ENCODE measurements at places on chromosomes 11 and 22. TPM values are rescaled to one million over a fixed set of nuclear protein-coding genes. Genes with fewer than 3 reads are reported as not detected.

SLC22A8 gene
- not detected for total RNA-seq

CDHR5 gene
- not detected for total RNA-seq

MRGPRX3 gene
- total RNA-seq, result 45.6 TPM

USP35 gene
- 4.1 TPM for total RNA-seq

OTOG gene
- total RNA-seq, result not detected

LRRC74B gene
- not detected for total RNA-seq

MUC6 gene
- total RNA-seq, result not detected

HINFP gene
- 13.1 TPM for total RNA-seq

PGM2L1 gene
- total RNA-seq, result 1.7 TPM

DEFB131B gene
- not detected for total RNA-seq

LRRN4CL gene
- total RNA-seq, result 0.08 TPM

CCDC116 gene
- not detected for total RNA-seq

FOLR1 gene
- total RNA-seq, result not detected

SPATA19 gene
- total RNA-seq, result not detected

MRGPRF gene
- total RNA-seq, result 0.47 TPM

XKR3 gene
- not detected for total RNA-seq

APLNR gene
- total RNA-seq, result not detected

TH gene
- total RNA-seq, result 0.76 TPM

SLC22A6 gene
- not detected for total RNA-seq

CHRM1 gene
- total RNA-seq, result not detected

ZNF408 gene
- 13.3 TPM for total RNA-seq

THY1 gene
- total RNA-seq, result 26.0 TPM

GLYATL1 gene
- 0.19 TPM for total RNA-seq

DDI1 gene
- total RNA-seq, result not detected

SGSM1 gene
- 0.04 TPM for total RNA-seq

CYP2D6 gene
- 0.47 TPM for total RNA-seq

IGSF22 gene
- total RNA-seq, result 0.08 TPM

UCP3 gene
- total RNA-seq, result not detected

TTC36 gene
- not detected for total RNA-seq

OR8G1 gene
- total RNA-seq, result not detected

C11orf42 gene
- not detected for total RNA-seq

SCUBE2 gene
- 1.3 TPM for total RNA-seq

CASP1 gene
- total RNA-seq, result 40.6 TPM

AIFM3 gene
- total RNA-seq, result 4.0 TPM

MAPK8IP2 gene
- 0.72 TPM for total RNA-seq

GGTLC3 gene
- total RNA-seq, result not detected

OR5AP2 gene
- not detected for total RNA-seq

NRXN2 gene
- 0.04 TPM for total RNA-seq

FAT3 gene
- under 0.01 TPM for total RNA-seq

HEPN1 gene
- total RNA-seq, result not detected

SCGB1C1 gene
- total RNA-seq, result not detected

OVOL1 gene
- total RNA-seq, result 0.91 TPM

TKFC gene
- 30.3 TPM for total RNA-seq

DNAL4 gene
- total RNA-seq, result 18.8 TPM

ABCC8 gene
- not detected for total RNA-seq

KIF18A gene
- 8.5 TPM for total RNA-seq

CEP126 gene
- 0.57 TPM for total RNA-seq

FOLH1 gene
- not detected for total RNA-seq

TEX12 gene
- total RNA-seq, result not detected

CCDC87 gene
- total RNA-seq, result under 0.01 TPM

ADAMTS15 gene
- 0.86 TPM for total RNA-seq

ZC3H12C gene
- 5.6 TPM for total RNA-seq

MMP11 gene
- total RNA-seq, result 0.38 TPM

SHANK3 gene
- total RNA-seq, result 5.2 TPM

All from hair follicular keratinocyte (primary cell).